ENCODE measurements at places on chromosomes 6 and 20.

DNA sequence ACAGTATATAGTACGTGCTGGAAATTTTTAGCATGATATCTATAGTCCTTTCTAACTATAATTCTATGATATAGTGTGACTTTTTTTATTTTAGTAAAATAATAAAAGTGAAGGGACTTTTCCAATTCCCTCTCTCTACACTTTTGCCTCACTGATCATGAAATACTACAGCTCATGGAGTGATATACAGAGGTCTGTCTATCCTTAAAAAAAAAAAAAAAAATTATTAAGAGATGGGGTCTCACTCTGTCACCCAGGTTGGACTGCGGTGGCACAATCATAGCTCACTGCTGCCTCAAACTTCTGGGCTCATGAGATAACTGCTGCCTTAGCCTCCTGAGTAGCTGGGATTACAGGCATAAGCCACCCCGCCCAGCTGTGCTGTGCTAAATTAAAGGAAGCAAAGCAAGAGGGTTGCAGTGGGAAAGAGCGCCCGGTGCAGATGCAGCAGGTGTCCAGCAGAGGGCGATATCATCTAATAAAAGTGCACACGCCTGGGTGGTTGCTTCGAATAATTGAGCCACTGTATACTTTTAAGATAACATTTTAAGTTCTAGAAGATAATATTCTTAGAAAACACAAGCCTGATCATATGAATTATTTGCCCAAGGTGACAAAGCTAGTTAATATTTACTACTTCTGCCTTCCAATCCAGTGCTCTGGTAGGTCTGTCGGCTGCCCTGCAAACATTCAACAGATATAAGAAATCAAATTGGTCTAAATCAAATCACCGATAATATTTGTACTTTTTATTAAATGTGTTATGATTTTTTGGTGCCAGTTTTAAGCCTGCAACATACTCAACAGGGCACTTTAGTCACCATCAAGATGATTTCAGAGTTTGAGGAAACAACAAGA lies 94.9 kb upstream of the NT5E start:
- DNase-seq = peak; percentile 49

DNA sequence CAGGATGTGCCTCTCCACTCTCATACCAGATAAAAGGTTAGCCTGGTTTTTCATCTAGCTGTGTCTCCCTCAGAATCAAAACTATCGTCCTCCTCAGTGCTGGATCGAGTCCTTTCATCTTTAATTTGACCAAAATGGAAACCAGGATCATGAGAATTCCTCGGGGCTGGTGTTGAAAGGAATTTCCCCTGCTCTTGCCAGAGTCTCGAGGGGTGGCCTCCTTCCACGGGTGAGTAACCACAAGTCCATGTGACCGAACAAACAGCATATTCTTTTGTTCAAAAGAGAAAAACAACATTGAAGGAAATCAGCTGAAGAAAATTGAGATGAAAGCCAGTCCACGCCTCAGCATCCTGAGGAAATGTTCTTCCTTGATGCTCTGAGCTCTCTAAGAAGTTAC lies 165.9 kb upstream of the CDYL start:
- DNase-seq = no peak

- no peak for DNase-seq
Observed at GRCh38 chr6:118971682-118972081, 36.7 kb upstream of the MCM9 start.

- DNase-seq = peak; percentile 62
Observed at GRCh38 chr6:42021847-42022754, 28.2 kb upstream of the TAF8 start.

GRCh38 chr6:12482386-12483375 lies 192.5 kb downstream of the EDN1 start:
- no peak for DNase-seq

All from activated CD4-positive, alpha-beta T cell treated with anti-CD3 and anti-CD28 coated beads, Interleukin-2, amount 50 U/mL, for 24 hours (primary cell).